Fibroblast of skin of right quadriceps (primary cell): ENCODE measurements at places on chromosomes 7 and 10.

DNA sequence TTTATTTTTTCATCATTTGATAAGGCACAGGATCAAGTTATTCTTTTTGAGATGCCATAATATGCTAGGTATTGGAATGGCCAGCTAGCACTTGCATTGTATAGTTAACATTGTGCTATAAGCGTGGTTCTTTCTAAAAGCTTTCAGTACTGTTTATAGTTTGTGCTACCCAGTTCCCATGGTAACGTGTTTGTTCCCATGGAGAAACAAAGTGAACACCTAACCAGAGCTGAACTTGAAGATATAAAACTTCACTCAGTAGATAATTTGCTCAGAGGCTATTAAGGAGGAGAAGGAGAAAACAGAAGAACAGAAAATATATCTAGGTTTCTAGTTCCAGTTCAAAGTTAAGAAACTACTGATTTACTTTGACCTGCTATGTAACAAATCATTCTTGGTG lies 23.6 kb upstream of the ITGB8 start:
- DNase-seq, result peak; percentile 49

GRCh38 chr7:55427342-55427741 lies 62.2 kb downstream of the LANCL2 start:
- DNase-seq, result peak; percentile 39

GRCh38 chr7:114916261-114916892 lies 5.5 kb upstream of the MDFIC start:
- no peak for DNase-seq

GRCh38 chr7:88437132-88437531 lies 130.4 kb upstream of the STEAP4 start:
- DNase-seq, result no peak

GRCh38 chr7:115964799-115965198 lies 65.8 kb downstream of the TFEC start:
- no peak for DNase-seq

GRCh38 chr7:94174956-94175355 lies 170.8 kb upstream of the BET1 start:
- no peak for DNase-seq

DNA sequence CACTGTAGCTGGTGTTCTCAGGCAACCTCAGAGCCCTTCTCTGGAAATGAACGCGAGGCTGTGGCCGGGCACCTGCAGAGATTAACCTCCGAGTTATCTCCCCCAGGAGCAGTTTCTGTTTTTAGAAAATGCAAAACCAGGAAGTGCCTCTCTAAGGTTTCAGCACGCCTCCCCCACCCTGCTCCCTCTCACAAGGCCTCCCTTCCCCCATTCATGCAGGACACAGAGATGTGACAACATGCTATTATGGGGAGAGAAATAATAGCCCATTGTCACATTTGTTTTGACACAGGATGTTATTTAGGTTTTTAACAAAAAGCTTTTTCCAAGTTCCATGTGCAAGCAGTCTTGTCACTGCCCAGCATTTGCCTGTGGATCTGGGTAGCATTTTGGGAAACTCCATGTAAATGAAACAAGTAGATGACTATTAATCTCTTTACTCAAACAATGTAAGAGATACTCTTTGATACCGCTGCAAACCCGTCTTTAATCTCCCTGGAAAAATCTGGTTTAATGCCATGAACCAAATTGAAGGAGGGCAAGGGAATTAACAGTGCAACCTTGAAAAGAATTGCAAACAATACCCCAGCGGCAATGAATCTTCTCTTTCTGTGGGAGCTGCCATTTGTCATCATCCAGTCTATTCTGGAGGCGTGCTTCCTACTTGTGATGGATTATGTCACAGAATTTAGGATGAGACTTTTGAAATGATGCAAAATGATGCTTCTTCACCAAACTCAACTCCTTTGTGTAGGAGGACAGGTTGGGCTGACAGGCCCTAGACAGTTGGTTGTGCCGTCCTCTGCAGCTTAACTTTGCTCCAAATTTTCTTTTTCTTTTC lies 86.5 kb upstream of the NMT2 start:
- DNase-seq, result no peak

DNA sequence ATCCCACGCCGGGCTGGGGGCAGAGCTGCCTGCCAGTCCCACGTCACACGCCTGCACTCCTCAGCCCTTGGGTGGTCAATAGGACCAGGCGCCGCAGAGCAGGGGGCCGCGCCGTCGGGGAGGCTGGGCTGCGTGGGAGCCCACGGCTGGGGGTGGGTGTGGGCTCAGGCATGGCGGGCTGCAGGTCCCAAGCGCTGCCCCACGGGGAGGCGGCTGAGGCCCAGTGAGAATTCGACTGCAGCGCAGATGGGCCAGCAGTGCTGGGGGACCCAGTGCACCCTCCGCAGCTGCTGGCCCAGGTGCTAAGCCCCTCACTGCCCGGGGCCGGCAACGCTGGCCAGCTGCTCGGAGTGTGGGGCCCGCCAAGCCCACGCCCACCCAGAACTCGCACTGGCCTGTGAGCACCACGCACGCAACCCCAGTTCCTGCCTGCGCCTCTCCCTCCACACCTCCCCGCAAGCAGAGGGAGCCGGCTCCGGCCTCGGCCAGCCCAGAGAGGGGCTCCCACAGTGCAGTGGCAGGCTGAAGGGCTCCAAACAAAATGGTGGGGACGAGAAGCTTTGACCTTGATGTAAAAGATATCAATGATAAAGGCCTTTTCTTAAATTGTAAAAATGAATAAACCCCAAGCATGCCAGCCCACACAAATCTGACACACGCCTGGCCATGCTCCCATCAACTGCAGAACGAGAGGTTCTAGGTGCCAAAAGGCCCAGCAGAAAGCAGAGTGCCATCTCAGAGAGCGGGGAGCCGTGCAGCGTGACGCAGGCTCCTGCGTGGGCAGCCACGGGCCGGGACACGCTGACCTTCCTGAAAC lies 255.5 kb downstream of the MAD1L1 start:
- no peak for DNase-seq

GRCh38 chr7:99137411-99138180 lies 6.3 kb downstream of the SMURF1 start:
- peak; percentile 90 for DNase-seq

- no peak for DNase-seq
These were observed 19.6 kb downstream of the FRMPD2 start for GRCh38 chr10:48254750-48255512.

DNA sequence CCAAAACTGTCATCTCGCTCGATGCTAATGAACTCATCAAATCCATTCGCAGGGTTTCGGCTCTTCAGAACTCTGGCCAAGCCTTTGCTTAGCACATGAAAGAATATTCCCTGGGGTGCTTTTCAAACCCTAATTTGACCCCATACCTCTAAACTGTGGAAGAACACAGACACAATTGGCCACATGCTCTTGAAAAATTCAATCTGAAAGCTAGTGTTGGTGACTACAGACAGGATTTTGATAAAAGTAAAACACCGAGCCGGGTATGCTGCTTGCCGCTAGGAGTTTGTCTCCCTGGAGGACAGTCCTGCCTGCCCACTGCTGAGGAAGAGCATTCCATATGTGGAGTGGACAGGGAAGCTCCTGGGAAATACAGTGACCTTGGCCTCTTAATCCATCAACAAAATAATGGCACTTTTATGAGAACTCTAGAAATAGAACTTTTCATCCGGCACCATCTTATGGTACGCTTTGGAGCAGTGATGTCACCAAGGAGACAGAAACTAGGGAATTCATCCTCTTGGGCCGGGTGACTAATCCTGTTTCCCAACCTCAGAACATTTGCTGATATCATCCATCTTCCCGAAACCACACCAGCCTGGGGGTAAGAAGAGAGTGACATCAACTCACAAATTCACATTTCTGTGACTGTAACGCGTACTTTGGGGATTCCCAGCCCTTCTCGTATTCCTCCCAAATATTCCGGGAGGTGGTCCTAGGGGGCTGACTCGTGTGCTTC lies 34.2 kb downstream of the MTURN start:
- peak; percentile 88 for DNase-seq

DNA sequence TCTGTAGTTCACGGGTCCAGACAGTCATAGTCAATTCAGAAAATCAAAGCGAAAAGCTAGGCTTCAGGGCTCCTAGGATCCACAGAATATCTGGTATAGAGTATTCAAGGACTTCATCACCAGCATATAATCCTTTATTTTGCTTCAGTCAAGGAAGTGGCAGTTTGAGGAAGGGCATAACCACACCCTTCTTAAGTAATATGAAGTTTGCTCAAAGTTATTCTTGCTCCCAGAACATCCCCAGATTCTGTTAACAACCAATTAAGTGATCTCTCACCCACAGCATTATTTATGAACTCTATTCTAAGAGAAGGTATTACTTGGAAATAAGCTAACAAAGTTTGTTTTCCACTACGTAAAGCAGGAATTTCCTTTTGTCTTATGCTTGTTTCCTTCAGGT lies 13.2 kb downstream of the CWF19L1 start:
- DNase-seq, result no peak

DNA sequence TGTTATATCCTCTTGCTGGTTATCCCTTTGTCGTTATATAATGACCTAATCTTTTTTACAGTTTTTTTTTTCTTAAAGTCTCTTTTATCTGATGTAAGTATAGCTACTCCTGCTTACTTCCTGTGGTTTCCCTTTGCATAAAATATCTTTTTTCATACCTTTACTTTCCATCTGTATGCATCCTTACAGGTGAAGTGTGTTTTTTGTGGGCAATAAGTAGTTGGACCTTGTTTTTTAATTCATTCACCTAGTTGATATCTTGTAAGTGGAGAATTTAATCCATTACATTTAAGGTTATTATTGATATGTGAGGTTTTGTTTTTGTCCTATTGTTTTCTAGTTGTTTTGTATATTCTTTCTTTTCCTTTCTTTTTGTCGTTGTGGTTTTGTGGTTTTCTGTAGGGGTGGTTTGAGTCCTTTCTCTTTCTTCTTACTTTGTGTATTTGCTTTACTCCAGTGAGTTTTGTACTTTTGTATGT lies 168.6 kb downstream of the MLLT10 start:
- no peak for DNase-seq

- DNase-seq, result no peak
These were observed 279.4 kb downstream of the SORCS3 start for GRCh38 chr10:104920476-104920875.

DNA sequence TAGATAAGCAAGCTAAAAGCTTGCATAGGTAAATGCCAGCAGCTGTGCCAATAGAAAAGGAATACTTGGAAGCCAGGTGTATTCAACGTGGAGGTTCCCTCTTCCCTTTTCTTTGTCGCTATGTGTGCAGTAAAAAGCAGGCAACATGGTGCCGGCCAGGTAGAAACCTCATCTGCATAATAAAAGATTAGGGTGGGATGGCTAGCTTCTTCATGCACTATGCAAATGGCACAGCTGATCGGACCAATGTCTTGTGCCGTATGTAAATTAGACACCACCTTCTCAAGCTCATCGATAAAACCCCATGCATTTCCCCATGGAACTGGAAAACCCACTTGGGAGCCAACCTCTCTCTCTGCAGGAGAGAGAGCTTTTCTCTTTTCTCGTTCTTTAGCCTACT lies 150.9 kb upstream of the FOXK1 start:
- no peak for DNase-seq

DNA sequence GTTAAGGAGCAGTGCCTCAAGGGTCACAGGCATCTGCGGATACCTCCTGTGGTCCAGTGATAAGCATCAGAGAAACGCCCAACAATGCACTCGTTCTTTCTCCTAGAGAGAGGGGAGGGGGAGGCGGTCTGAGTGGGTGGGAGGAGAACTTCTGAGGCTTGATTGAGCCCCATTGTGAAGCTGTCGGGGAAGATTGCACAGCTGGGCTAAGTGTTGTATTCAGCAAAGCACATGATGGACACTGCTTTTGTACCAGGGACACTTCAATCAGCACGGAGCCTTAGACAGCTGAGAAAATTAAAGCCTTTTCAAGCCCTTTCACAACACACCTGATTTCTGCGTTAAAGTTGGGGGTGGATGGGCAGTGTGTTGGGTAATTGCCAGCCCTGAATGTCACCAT lies 230.3 kb upstream of the GHITM start:
- no peak for DNase-seq

- peak; percentile 61 for DNase-seq
These were observed 31.1 kb downstream of the PCGF5 start for GRCh38 chr10:91251430-91252056.

GRCh38 chr10:99544322-99544721 lies 11.6 kb downstream of the NKX2-3 start:
- DNase-seq, result no peak

DNA sequence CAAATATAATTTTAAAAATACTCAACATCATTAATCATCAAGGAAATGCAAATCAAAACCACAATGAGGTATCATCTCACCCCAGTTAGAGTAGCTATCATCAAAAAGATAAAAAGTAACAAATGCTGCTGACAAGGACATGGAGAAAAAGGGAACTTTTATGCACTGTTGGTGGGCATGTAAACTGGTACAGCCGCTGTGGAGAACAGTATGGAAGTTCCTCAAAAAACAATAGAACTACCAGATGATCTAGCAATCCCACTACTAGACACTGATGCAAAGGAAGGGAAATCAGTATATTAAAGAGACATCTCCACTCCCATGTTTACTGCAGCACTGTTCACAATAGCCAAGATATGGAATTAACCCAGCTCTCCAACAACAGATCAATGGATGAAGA lies 384.5 kb downstream of the PLXDC2 start:
- no peak for DNase-seq

DNA sequence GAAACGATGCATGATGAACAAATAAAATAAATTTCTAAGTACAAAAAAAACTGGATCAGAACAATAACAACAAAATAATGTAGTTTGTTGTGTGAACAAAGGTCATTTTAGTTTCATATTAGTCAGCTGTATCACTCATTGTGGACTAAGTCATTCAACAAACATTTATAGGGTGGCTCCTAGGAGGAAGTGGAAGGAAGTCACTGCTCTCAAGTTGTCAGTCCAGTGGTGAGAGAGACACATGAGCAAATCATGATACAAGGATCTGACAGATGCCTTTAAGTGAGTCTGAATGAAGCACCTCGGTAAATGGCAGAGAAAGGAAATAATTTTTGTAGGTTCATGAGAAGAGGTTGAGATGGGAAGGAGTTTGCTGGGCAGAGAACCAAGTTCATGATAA lies 56.8 kb downstream of the EPDR1 start:
- DNase-seq, result no peak
